Stimulated activated CD4-positive, alpha-beta T cell treated with anti-CD3 and anti-CD28 coated beads, Interleukin-1b, Interleukin-23, amount 100 ng/mL, for 1 hour (primary cell): ENCODE measurements at places on chromosomes 13 and 19.

GRCh38 chr13:42354241-42355091, 82.5 kb downstream of the AKAP11 start:
- no peak for DNase-seq

- DNase-seq = no peak
Measured at GRCh38 chr19:16379521-16380313, 55.1 kb downstream of the KLF2 start.

DNA sequence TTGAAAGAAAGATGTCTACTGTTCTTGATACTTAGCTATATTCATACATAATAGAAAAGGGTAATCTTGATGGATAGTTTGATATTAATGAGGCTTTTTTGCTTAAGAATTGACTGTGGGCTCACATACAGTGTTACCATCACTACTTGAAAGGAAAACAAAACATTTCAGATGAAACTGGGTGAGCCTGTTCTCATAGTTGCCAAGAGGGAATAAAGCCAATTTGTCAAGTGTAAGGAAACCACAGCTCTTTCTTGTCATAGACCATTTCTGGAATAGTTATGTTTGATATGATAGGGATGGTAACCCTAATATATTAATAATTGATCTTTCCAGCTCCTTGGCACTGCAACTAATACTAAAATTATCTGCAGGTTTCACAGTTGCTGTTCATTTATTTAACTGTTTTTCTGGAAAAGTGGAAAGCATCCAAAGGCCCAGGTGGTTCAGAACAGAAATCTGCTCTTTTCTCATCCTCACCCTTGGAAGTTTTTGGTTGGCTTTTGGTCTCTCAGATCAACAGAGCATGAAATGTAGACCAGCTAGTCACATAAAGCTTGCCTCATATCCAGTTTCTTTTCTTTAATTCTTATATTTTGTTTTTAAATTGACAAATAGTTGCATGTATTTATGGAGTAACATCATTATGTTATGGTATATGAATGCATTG, 43.2 kb downstream of the ARHGEF7 start:
- DNase-seq = no peak

GRCh38 chr19:18273561-18274218, 562 bp downstream of the IQCN start:
- no peak for DNase-seq

- no peak for DNase-seq
Measured at GRCh38 chr13:50484472-50485113, 358.9 kb downstream of the DLEU7 start.
